Renal cortical epithelial cell (primary cell): ENCODE measurements at places on chromosomes 2 and 18. TPM values are rescaled to one million over a fixed set of nuclear protein-coding genes. Genes with fewer than 3 reads are reported as not detected.

NOL4 gene
- 0.25 and 0.52 TPM in 2 replicates for total RNA-seq

DNA sequence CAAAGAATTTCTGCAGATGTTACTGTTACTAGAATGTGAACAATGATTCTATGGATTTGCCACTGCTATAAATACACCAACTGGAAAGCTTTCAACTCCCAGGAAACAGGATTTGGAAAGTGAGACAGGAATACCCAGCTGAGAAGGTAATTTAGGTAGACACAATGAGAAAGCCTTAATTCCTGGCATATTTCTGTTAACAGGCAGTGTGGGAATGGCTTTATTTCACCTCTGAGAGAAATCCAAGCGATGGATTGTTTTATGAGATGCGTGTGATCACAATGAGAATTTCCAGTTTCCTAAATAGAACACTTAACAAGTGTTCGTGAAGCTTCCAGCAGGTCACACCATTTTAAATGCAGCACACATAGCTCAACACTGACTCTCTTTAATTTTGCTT, 133.0 kb downstream of the SLC8A1 start:
- peak; percentile 16 for DNase-seq

SKOR2 gene
- not detected in 2 replicates for total RNA-seq

DNA sequence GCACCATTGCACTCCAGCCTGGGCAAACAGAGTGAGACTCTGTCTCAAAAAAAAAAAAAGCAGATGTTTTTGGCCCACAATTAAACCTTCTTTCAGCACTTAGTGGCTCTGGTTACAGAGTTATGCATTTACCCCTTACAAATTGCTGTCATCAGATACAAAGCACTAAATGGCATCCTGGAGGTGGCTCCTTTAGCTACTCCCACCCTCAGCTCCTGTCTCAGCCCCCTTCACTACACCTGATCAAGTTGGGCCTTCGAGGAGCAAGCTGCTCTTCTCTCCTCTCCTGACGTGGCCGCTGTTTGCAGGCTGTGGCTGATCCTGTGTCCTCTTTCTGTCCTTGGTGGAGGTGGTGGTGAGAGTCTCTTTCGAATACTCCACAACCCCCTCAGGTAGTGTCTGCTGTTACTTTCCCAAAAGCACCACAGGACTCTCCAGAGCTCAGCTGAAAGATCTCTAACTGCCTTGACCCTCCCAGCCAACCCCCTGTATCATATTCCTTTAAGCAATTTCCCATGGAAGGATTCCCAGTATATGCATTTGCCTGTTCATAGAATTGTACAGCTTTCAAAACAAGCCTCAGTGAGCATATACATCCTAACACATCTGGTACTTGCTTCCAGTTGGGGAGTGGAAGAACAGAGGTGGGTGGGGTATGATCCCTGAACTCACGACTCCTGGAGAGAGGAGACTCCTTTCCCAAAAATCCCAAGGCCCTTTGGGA, 285.9 kb downstream of the CLIP4 start:
- no peak for DNase-seq

DNA sequence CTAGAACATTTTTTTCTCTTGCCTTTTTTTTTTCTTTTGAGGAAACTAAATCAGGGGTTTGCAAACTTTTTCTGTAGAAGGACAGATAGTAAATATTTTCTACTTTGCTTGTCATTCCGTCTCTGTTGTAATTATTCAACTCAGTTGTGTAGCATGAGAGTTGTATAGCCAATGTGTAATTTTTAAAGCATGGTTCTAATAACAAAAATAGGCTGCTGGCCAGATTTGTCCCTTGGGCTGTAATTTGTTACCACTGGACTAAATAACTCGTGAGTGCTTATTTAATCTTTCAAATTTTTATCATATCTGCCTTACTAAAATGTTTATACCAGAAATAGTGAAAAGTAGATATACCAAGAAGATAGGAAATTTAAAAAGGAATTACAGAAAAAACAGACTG, 43.0 kb downstream of the CCDC148 start:
- DNase-seq, result no peak

- no peak for DNase-seq
Measured at GRCh38 chr2:18855027-18855426, 265.7 kb upstream of the NT5C1B start.

TDRD15 gene
- total RNA-seq, result not detected in 2 replicates

GRCh38 chr2:227834916-227835650, 21.4 kb downstream of the CCL20 start:
- DNase-seq, result no peak

- no peak for DNase-seq
Measured at GRCh38 chr2:101969723-101970122, 22.0 kb upstream of the IL1R2 start.

DNA sequence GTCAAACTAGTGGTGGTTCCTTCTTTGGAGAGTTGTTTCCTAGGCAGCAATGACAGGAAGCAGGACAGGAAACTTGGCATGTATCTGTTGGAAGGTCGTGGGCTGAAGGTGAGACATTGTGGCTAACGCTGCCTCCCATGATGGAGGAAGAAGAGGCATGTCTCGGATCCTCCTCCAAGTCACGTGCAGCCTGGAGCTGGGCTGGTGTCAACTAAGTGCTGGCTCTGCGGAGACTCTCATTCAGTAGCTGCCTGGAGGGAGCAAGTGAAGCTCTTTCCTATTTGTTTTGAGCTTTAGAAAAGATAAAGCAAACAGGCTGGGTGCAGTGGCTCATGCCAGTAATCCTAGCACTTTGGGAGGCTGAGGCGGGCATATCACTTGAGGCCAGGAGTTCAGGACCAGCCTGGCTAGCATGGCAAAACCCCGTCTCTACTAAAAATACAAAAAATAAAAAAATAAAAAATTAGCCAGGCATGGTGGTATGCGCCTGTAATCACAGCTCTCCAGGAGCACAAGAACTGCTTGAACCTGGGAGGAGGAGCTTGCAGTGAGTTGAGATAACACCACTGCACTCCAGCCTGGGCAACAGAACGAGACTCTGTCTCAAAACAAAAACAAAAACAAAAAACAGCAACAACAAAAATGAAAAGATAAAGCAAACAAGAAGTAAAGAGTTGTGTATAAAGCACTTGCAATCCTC, 28.2 kb upstream of the INO80C start:
- DNase-seq, result no peak

PSMA8 gene
- total RNA-seq, result not detected in 2 replicates

GRCh38 chr2:12675352-12675795, 41.4 kb upstream of the TRIB2 start:
- peak; percentile 28 for DNase-seq

DNA sequence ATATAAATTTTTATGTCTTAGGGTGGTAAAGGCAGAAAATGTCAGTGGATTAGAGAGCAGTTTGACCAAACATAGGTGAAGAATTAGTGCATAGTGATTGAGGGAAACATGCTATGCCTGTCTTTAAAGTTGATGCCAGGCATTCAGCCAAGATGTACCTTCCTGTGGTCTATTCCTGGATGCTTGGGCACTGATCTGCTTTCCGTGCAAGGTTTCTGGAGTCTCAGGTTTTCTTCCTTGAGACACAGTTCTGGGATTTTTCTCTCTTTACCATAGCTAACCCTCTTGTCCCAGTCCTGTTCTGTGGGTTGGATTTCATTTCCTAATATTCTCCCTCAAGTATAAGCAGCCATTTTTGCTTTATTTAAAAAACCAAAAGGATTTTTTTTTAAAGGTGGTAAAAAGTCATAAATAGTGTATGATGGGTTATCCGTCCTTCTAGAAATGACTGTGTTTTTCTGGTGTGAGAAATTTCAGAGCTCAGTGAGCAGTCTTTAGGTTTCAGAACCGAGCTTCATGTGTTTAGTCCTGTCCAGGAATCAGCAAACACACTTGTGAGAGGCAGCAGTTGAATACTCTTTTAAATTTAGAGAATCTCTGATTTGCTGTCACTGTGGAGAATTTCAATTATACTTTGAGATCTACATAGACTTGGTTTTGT, 43.0 kb upstream of the CYBRD1 start:
- no peak for DNase-seq

GRCh38 chr18:73679941-73680712, 467.5 kb downstream of the FBXO15 start:
- DNase-seq, result peak; percentile 30

GRCh38 chr18:49371786-49372185, 88.7 kb downstream of the DYM start:
- DNase-seq, result no peak

DNA sequence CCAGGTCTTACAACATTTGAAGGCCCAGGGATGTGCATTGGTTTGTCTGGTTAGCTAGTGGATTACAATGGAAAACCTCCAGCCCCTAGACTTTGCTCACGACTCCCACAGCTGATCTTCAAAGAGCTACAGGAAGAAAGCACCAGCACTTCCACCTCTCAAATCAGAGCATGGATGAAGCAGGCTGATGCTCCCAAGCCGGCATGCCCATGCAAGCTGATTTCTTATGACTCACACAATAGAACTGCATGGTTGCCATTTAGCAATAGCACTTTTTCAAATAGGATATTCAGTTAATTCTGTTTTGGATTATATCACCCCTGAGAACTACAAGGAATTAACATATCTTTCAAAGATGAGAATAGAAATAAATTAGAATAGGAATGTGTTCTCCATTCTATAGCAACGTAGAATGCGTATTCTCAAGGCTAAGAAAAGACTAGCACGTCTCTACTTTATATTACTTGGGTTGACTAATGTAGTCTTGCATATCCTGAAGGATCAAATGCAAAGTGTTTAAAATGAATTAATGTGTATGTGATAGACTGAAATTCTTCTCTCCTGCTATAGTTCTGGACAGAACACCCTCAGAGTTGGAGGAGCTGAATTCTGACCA, 292.4 kb downstream of the TRIB2 start:
- DNase-seq, result peak; percentile 38

- DNase-seq, result no peak
Measured at GRCh38 chr18:66558773-66559172, 45.1 kb downstream of the CDH19 start.

SYT4 gene
- total RNA-seq, result not detected in 2 replicates

DNA sequence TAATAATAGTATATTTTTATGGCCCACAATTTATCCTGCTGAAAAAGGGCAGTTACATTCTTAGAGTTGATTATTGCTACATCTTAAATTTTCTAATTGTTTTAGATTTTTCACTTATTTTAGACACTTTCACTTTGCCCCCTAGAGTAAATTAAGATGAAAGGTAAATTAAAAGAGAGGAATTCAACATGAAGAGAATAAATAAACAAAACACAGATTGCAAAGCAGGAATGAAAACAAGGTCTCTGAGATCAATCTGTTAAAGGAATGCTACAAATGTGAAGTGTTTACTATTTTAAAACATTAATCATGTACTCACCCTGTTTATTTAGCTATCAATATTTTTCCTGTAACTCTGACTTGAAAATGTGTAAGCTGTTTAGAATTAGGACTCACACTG, 113.5 kb upstream of the ETAA1 start:
- no peak for DNase-seq

ZNF385B gene
- total RNA-seq, result 1.1 TPM in 1 of 2 replicates, not detected in the other

GRCh38 chr18:54942144-54942543, 17.1 kb downstream of the CCDC68 start:
- no peak for DNase-seq

GRCh38 chr18:9614401-9615279, at the start of gene PPP4R1:
PPP4R1 (minus strand) TSS chr18:9614559; CDS start chr18:9614484, 75 bp downstream.
- DNase-seq, result peak; percentile 56

C2orf66 gene
- 0.35 TPM in 1 of 2 replicates, not detected in the other for total RNA-seq

VSNL1 gene
- 0.05 TPM in 1 of 2 replicates, not detected in the other for total RNA-seq

CD302 gene
- 0.69 and 3.8 TPM in 2 replicates for total RNA-seq

HOXD4 gene
- total RNA-seq, result 6.6 and 23.2 TPM in 2 replicates

NBEAL1 gene
- total RNA-seq, result 55.0 and 108 TPM in 2 replicates

GRCh38 chr18:68177807-68178702, 536.9 kb downstream of the TMX3 start:
- peak; percentile 81 for DNase-seq

DNA sequence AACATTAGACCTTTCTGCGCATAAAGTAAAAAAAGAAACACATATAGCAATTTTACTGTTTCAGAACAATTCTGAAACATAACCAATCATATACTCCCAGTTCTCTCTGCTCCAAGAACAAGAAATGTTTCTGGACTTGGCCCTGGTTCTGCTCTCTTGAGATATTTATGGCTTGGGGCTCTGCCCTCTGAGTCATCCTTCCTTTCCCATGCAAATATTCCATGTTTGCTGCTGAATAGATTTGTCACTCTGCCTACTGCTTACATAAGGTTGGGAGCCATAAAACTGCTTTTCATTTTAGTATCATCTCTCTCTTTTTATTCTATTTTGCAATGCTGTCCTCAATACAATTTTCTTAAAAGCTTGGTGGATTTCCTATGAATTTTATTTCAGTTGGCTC, 499.6 kb upstream of the ACVR2A start:
- peak; percentile 37 for DNase-seq

ERBB4 gene
- total RNA-seq, result 1.9 and 40.7 TPM in 2 replicates

DNA sequence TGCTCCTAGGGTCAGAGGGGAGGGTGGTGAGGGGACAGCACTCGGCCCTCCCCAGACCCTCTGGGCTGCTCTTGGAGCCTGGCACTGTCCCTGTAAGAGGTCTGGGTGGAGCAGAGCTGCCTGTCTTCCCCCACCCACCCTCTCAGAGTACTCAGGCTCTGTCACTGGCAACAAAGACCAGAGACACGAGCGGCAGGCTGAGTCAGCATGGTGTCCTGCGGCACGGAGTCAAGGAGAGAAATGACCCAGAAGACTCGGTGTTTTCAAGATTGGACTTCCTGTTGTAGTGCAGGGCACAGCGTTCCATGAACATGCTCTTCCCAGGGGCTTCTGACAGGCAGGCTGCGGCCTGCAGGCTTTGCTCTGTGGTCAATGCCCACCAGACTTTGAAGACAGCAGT, 19.9 kb downstream of the SIGLEC15 start:
- no peak for DNase-seq

DNA sequence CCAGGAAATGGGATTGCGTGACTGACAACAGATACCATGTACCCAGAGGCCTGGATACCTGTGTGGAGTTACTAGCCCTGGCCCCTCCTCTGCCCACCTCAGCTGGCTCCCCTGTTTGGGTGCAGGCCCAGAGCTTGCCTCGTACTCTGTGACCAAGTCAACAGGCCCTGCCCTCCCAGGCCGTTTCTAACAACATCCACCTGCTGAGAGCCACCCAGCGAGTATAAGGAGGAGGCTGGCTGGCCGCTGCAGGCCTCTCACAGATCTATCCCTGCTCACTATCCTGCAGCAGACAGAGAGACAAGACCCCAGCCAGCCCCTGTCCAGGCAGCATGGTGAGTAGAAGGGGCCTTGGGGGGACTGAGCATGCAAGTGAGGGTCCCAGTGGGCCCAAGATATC, 12.5 kb upstream of the TUBA4A start:
- DNase-seq, result no peak

DNA sequence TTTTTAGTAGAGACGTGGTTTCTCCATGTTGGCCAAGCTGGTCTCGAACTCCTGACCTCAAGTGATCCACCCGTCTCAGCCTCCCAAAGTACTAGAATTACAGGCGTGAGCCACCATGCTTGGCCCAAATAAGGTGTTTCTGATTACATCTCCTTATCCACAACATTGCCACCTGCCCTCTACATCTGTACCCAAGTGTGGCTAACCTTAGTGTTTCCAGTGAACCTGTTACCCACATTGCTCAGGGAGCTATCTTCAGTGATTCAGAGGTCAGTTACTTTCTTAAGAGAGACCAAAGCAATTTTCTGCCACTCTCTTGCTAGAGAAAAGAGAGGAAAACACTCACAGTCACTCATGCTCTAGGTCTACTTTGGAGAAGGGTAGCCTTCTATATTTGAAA, 115.0 kb upstream of the SLC39A10 start:
- no peak for DNase-seq

- DNase-seq, result no peak
Measured at GRCh38 chr2:5562426-5562825, 129.8 kb upstream of the SOX11 start.
